ENCODE measurements at places on chromosomes 5 and 9.

DNA sequence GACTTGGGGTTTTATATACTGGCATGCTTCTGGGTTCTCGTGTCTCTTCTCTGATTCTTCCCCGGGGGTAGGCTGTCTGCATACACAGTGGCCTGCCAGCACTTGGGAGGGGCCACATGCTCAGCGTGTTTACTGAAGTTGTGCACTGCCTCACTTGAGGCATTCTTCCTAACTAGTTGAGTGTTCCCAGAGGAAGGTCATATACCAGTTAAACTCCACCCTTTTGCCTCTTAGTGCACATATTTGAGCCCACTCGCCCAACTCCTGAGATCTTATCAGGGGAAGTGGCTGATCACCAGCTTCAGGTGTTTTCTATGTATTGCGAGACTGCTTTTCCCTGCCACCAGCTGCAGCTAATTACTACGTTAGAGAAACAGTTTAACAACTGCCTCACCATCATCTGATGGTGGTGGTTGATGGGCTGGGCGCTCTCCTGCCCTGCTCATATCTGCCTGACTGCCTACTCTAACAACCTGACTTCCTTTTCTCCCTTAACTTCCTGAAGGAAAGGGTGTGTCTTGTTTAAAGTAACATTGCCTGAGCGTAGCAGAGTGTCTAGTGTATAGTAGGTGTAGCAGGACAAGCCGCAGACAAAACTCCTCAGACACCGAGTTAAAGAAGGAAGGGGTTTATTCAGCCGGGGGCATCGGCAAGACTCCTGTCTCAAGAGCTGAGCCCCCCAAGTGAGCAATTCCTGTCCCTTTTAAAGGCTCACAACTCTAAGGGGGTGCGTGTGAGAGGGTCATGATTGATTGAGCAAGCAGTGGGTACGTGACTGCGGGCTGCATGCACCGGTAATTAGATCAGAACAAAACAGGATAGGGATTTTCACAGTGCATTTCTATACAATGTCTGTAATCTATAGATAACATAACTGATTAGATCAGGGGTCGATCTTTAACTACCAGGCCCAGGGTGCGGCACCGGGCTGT lies 60.1 kb upstream of the CLINT1 start:
- DNase-seq: no peak

DNA sequence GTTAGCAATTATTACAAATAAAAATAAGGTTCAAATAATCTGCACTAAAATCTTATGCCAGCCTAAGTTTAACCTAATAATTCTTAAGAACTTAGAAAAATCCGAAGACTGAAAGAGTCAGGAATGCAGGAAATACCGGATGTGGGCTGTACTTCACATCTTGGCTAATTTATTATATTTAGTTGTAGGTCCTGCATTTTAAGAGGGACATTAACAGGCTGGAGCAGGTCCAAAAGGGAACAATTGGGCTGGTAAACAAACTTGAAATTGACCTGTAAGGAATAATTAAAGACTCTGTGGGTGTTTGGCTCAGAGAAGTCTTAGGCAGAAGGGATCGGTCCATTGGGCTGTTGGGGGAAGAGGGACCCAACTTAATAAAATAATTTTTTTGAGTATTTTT lies 18.4 kb downstream of the GLRA1 start:
- peak; percentile 71 for DNase-seq

DNA sequence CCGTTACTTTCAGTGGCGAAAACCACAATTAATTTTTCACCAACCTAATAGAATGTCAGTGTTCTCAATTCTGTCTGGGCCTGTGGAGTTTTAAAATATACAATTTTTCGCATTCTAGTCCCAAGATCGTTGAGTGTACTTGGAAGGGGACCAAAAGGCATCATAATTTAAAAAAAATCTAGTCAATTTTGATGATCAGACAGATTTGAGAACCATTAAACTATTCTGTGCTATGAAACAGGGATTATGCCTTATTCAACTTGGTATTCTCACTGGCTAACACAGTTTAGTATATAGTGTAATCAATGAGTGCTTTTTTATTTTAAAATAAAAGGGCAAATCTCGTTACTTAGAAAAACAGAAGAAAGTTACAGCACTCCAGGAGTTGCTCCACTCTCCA lies 61.5 kb upstream of the TNFSF15 start:
- no peak for DNase-seq

DNA sequence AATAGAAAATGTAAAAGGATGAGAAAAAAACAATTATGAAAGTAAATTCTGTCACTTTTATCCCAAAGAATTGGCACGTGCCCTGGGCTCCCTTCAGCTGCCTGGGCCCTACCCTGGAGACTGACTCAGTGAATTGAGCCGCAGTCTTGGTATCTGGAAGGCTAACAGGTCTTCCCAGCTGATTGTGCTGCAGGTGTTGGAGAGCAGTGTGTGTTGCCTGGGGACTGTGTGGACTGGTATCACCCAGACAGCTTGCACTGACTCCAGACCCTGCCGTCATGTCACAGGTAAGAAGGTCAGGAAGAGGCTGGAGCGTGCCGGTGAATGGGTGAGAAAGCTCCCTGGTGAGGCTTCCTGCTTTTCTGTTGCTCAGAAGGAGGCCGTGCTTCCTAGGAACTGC lies 83.3 kb downstream of the AOPEP start:
- DNase-seq: no peak

- no peak for DNase-seq
These were observed 5.7 kb downstream of the FYB1 start for GRCh38 chr5:39213447-39214207.

DNA sequence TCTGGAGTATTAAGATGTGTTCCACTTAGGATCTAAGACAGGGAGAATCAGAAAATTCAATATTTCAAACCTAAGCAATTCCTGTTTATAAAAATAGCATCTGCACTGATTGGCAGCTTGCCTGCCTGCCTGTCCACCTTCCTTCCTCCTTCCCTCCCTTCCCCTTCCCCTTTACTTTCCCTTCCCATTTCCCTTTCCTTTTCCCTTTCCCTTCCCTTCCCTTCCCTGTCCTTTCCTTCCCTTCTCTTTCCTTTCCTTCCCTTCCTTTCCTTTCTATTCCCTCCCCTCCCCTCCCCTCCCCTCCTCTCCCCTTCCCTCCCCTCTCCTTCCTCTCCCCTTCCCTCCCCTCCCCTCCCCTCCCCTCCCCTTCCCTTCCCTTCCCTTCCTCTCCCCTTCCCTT lies 40.8 kb downstream of the PRDM6 start:
- DNase-seq: no peak

DNA sequence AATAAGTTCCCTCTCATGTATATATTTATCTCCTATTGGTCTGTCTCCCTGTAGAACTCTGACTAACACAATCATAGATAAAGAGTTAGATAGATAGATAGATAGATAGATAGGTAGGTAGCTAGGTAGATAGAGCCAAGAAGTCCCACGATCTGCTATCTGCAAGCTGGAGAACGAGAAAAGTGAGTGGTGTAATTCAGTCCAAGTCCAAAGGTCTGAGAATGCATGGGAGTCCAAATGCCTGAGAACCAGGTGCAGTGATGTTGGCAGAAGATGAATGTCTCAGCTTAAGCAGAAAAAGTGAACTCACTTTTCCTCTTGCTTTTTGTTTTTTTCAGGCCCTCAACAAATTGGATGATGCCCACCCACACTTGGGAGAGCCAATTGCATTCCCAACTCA lies 37.7 kb upstream of the ZFR start:
- no peak for DNase-seq
